OCI-LY7 (cell line): ENCODE measurements at places on chromosomes 6 and 20.

- no peak for DNase-seq
These were observed 9.8 kb downstream of the FOXQ1 start for GRCh38 chr6:1321738-1322137.

DNA sequence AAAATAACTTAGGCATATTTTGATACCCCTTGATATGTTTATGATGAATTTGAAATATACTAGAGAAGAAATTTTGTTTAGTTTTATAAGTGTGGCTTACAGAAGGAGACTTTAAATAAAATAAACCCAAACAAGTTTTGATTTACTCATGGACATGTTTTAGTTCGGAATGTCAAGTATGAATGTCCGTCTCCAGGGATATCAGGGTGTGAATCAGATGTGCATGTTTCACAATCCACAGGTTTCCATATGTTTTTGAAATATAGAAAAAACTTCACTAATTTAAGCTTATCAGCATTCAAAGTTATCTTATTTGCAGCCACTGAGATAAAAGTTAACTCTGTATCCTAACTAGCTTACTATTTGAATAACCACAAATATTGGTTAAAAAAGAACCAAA lies 51.5 kb downstream of the PLCB1 start:
- no peak for DNase-seq

DNA sequence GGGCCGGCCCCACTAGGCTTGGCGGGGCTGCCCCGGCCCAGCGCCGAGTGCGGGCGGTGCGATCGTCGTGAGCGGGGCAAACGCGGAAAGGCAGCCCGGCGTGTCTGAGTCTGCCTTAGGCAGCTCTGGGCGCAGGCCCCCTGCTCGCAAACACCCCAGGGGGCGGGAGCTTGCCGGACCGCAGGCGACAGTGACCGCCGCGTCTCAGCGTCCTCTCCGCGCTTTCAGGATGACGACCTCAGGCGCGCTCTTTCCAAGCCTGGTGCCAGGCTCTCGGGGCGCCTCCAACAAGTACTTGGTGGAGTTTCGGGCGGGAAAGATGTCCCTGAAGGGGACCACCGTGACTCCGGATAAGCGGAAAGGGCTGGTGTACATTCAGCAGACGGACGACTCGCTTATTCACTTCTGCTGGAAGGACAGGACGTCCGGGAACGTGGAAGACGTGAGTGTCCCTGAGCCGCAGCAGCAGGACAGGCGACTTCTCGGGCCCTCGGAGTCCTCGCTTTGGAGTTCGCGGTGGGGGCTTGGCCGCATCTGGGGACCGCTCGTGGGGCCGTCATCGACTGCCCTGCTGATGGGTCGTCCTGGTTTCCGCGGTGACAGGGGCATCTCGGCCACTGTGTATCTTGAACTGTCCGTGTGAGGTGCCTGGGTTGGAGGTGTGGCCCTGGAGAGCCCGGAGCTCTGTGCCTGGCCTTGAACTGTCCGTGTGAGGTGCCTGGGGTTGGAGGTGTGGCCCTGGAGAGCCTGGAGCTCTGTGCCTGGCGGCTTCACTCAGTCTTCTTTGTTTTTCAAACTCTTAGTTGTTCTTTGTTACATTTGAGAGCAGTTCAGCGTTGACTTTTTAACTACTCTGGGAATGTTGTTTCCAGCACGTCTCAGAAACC lies 786 bp downstream of the ADRM1 start:
- peak; percentile 34 for DNase-seq

- no peak for DNase-seq
These were observed 285.6 kb upstream of the SGK1 start for GRCh38 chr6:134603561-134603960.

DNA sequence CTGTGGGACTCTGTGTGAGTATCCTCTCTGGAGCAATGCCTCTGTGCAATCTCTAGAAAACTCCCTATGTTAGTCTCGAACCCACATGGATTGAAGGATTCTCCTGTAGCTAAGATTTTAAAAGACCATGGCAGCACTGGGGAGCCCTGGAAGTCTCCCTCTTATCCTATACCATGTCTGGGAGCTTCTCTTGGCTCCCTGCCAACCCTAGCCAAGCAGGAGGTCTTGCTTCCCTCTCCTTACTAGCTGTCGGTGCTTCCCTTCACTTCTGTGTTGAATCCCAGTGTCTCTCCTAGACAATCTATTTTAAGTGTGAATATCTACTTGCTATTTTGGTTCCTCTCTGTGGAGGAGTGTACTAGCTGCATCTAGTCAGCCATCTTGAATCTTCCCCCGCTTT lies 118.8 kb upstream of the NRN1 start:
- DNase-seq = no peak

- DNase-seq = no peak
These were observed 120.1 kb upstream of the CDYL start for GRCh38 chr6:4656106-4656505.

- no peak for DNase-seq
These were observed 309.4 kb upstream of the RNF24 start for GRCh38 chr20:4324611-4325243.

GRCh38 chr20:961768-962167 lies 40.3 kb downstream of the RSPO4 start:
- no peak for DNase-seq
